Purkinje cell (primary cell): ENCODE measurements at places on chromosomes 5 and 9. TPM values are rescaled to one million over a fixed set of nuclear protein-coding genes. Genes with fewer than 3 reads are reported as not detected.

FGFR4 gene
- not detected in 2 replicates for polyA plus RNA-seq

AFAP1L1 gene
- polyA plus RNA-seq, result 0.93 TPM in 1 of 2 replicates, not detected in the other

ZFP2 gene
- 0.71 and 4.6 TPM in 2 replicates for polyA plus RNA-seq

PDLIM4 gene
- polyA plus RNA-seq, result not detected in 2 replicates

ERCC6L2 gene
- polyA plus RNA-seq, result 28.9 and 41.4 TPM in 2 replicates

NUTM2F gene
- not detected in 2 replicates for polyA plus RNA-seq

PKD2L2 gene
- polyA plus RNA-seq, result 1.3 TPM in 1 of 2 replicates, not detected in the other

IL9 gene
- not detected in 2 replicates for polyA plus RNA-seq

CACFD1 gene
- 1.3 and 11.2 TPM in 2 replicates for polyA plus RNA-seq

KIF20A gene
- polyA plus RNA-seq, result 0.17 TPM in 1 of 2 replicates, not detected in the other

TAF1L gene
- polyA plus RNA-seq, result not detected in 2 replicates

AFF4 gene
- 26.7 and 37.9 TPM in 2 replicates for polyA plus RNA-seq

LIFR gene
- 8.5 and 8.8 TPM in 2 replicates for polyA plus RNA-seq

CAMSAP1 gene
- 2.3 and 5.1 TPM in 2 replicates for polyA plus RNA-seq

THBS4 gene
- 5.2 and 6.5 TPM in 2 replicates for polyA plus RNA-seq

KLF4 gene
- 2.0 TPM in 1 of 2 replicates, not detected in the other for polyA plus RNA-seq

SLC6A3 gene
- polyA plus RNA-seq, result not detected in 2 replicates

FOXD4 gene
- not detected in 2 replicates for polyA plus RNA-seq

PCDHB14 gene
- 5.3 and 5.4 TPM in 2 replicates for polyA plus RNA-seq

COL15A1 gene
- polyA plus RNA-seq, result 0.04 TPM in 1 of 2 replicates, not detected in the other

TAF11L7 gene
- polyA plus RNA-seq, result not detected in 2 replicates

ANKDD1B gene
- 0.60 TPM in 1 of 2 replicates, not detected in the other for polyA plus RNA-seq

ADRA1B gene
- not detected in 2 replicates for polyA plus RNA-seq

C5orf46 gene
- polyA plus RNA-seq, result not detected in 2 replicates
